ENCODE measurements at places on chromosomes 13 and 19.

DNA sequence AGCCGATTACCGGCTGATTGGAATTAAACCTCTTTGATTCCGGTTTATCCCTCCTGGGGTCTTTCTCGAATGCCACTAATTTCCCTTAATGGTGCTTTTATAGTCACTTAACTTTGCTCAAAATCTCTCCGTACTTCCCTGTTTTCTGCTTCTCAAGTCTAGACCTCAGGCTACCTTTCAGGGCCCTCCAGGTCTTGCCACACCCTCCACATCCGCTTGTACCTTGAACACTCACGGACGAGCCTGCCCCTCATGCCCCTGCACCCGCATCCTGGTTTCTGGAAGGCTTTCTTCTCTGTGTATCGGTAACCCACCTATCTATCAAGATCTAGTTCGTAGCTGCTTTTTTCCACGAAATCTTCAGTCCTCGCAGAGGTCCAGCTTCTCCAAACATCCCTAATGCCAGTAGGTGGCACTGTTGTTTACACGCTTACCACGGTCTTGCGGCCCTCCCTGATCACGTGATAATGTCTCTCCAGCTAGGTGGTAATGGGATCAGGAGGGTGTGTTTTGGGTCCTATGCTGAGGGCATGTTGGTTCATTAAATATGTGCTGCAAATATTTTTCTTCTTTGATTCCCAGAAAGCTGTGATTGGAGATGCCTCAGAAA is 13.8 kb downstream of the ATP12A start:
- no peak overlapping the region for H3K27ac ChIP-seq
- no peak overlapping the region for H3K4me3 ChIP-seq
- no peak for DNase-seq
- H3K27me3 ChIP-seq: peaks cover under 1% of the 10 kb centered on the region
- no peaks in the 10 kb centered on the region for H3K36me3 ChIP-seq

- no peak for DNase-seq
- H3K4me1 ChIP-seq: peaks cover 9% of the 10 kb centered on the region
- no peaks in the 10 kb centered on the region for H3K27me3 ChIP-seq
- no peaks in the 10 kb centered on the region for H3K36me3 ChIP-seq
These were observed 1.8 kb upstream of the SLC27A1 start for GRCh38 chr19:17468302-17469091.

DNA sequence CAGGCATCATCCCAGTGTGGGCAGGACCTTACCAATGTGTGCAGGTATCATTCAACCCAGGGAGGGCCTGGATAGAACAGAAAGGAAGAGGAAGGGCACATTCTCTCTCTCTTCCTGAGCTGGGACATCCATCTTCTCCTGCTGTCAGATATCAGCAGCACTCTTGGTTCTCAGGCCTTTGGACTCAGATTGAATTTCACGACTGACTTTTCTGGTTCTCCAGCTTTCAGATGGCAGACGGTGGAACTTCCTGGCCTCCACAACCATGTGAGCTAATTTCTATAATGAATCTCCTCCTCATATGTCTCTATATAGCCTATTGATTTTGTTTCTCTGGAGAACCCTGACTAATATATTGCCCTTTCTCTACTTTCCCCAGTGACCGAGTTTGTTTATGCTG is 77.3 kb downstream of the OLFM4 start:
- H3K27ac ChIP-seq: no peak overlapping the region
- no peaks in the 10 kb centered on the region for H3K27me3 ChIP-seq
- H3K4me1 ChIP-seq: no peaks in the 10 kb centered on the region
- no peak for DNase-seq

- H3K36me3 ChIP-seq: no peaks in the 10 kb centered on the region
- no peak overlapping the region for H3K4me3 ChIP-seq
- no peaks in the 10 kb centered on the region for H3K27me3 ChIP-seq
These were observed 252.1 kb downstream of the RFC3 start for GRCh38 chr13:34070006-34070405.

DNA sequence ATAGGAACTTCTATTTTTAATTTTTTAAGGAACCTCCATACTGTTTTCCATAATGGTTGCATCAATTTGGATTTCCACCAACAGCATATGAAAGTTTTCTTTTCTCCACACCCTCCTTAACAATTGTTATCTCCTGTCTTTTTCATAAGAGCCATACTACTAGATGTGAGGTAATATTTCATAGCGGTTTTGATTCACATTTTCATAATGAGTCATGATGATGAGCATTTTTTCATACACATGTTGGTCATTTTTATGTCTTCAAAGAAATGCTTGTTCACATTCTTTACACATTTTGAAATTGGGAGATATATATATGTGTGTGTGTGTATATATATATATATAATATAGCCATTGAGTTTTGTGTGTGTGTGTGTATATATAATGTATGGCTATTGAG is 420.3 kb upstream of the PCDH9 start:
- no peaks in the 10 kb centered on the region for H3K36me3 ChIP-seq
- H3K27me3 ChIP-seq: no peaks in the 10 kb centered on the region
- no peak for DNase-seq

DNA sequence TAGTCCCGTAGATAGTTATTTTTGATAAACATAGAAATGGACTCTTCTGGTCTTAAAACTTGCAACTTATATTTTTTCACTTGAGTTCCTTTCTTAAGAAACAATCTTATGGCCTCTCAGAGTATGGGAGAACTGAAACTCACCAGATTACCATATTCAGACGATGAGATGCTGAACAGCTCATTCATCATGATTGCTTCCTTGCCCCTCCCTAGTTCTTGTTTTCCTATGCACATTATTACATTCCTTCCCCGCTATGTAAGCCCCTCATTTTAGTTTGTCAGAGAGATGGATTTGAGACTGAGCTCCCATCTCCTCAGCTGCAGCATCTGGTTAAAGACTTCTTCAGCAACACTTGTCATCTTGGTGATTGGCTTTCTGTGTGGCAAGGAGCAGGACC is 158.5 kb downstream of the SLITRK6 start:
- DNase-seq: no peak
- no peak overlapping the region for H3K4me3 ChIP-seq
- H3K27ac ChIP-seq: no peak overlapping the region
- no peaks in the 10 kb centered on the region for H3K27me3 ChIP-seq
- no peaks in the 10 kb centered on the region for H3K36me3 ChIP-seq
- H3K4me1 ChIP-seq: no peaks in the 10 kb centered on the region
